Globus pallidus (tissue), 1 donor: ENCODE measurements at places on chromosomes 5 and 9.

GRCh38 chr5:170745481-170746071 lies 37.9 kb upstream of the GABRP start:
- no peak for DNase-seq

DNA sequence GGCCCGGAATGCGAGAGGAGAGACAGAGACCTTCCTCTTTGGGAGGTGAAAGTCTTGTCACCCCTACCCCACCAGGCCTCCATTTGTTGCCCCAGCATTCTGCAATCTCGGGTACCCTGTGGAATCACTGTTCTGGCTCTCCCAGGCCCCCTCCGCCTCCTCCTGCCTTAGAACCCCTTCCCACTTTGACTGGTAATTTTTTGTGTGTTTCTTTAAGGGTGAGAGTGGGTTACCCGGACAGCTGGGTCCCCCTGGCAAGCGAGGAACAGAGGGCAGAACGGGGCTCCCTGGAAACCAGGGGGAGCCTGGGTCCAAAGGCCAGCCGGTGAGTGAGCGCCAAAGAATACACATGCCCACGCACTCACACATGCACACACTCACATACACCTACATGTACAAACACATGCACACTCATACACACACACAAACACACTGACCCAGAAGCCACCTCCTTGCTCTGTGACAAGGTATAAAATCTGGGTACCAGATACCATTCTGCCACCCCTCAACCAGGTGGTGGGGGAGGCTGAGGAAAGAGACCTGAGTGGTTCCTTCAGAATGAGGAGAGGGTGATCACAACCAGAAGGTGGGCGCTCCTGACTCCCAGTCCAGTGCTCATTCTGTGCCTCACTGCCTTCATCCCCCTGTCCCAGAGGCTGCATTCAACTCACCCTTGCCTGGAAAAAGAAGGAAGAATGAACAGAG lies 30.9 kb upstream of the ORM1 start:
- no peak for DNase-seq

DNA sequence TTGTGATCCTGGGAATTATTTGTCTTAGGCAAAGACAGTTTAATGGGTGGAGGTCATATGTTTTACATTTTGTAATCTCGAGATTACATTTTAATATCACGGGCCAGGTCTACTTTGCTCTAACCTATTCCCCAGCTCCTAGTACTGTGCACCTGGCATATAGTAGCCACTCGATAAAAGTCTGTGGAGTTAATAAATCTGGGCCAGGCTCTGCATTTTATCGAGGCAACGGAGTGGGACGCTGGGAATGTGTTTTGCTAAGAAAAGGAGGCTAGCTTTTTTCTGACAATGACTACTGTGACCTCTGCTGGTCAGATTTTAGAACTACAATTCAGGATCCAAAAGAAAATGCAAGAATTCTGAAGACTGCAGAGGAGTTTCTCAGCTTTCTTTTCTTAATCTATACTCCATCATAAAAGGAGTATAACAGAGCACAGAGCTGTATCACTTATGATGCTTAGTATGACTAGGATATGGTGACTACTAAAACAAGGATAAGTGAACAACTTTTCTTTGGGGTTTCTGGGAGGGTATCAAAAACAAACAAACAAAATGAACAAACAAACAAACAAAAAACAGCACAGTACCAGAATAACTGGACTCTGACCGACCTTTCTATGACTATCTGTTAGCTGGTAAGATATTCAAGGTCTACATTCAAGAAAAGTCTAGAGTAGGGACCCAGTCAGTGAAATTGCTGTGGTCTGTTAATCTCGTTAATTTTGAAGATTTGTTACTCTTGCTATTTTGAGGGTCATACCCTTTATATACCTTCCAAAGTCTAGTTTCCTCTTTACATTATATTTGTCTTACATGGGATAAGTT lies 46.1 kb upstream of the CER1 start:
- DNase-seq: peak; percentile 47

GRCh38 chr5:154060606-154061005 lies 21.8 kb downstream of the MFAP3 start:
- DNase-seq: no peak

DNA sequence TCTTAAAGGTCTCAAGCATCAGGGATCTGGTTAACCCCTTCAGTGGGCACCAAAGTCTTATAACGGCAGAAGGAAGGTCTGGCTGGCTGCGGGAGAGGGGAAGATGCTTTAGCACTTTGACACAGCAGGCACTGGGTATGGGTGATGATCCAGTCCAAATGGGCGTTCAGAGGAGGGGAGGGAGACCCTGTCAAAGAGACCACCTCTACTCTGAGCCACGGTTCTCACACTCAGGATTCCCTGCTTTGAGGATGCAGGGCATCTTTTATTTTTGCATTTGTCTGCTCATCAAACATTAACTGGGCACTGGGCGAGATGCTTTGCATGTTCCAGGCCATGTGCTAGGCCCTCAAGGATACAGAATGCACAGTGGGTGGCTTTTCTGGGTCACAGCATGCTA lies 204.0 kb downstream of the DAB2IP start:
- no peak for DNase-seq

- no peak for DNase-seq
Observed at GRCh38 chr5:156351423-156351822, 24.5 kb downstream of the SGCD start.

DNA sequence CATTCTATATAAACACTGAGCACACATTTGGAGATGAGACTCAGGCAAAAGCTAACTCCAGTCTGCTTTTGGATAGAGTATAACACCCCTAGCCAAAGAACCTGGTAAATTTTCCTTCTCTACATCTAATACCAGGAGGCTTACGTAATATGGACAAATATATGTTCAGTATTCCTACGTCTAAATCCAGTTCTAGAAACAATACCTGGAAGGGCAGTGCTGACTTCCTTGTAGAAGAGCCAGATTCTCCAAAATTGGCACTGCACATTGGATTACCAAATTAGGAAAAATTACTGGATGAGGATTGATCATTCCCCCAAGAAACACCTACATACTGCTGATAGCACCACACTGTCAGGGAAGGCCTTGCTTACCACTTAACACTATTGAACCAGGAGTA lies 247.4 kb downstream of the SAXO1 start:
- no peak for DNase-seq

DNA sequence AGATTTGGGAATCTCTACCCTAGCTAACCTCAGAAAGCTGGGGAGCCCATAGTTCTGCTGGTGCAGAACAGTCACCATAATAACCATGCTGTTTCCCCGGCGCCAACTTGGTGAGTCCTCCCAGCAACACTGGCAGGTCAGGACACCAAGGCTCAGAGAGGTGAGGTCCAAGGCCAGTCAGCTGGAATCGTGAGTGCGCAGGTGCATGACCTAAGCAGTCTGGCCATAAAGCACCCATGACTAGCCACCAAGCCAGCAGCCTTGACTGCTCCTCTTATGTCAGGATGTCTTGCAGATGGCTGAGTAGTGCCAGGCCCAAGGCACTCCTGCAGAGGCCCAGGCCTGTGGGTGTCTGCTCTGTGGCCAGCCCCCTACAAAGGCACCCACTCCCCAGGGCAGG lies 2.6 kb downstream of the RNF44 start:
- no peak for DNase-seq

DNA sequence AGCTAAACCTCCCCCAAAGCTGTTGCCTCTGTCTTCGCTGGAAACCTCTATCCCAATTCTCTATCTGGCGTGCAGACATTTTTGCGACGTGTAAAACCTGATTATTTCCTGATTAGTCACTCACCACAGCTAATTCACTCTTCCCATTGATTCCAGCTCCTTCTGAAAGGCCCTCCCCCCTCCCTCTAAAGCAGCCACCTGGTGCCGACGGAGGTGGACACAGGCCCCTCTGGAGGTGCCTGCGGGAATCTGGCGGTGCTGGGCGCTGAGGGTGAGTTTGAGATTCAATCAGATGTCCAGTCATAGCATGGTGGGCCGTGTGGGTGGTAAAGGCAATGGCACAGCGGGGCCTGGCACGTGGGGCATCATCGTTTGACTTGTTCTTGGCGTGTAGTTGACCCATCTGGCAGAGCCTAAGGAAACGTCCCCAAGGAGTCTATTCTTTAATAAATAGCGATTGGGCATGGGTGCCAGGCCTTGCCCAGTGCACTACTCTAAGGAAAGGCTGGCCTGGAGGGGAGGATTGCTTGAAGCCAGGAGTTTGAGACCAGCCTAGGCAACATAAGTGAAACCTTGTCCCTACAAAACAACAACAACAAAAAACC lies 271.1 kb upstream of the MVB12B start:
- no peak for DNase-seq

GRCh38 chr9:137445930-137446431 lies 4.8 kb upstream of the ENTPD8 start:
- no peak for DNase-seq

GRCh38 chr5:93580927-93581445 lies at the start of gene NR2F1-AS1:
NR2F1-AS1 (minus strand) TSS chr5:93581219.
- DNase-seq: no peak

DNA sequence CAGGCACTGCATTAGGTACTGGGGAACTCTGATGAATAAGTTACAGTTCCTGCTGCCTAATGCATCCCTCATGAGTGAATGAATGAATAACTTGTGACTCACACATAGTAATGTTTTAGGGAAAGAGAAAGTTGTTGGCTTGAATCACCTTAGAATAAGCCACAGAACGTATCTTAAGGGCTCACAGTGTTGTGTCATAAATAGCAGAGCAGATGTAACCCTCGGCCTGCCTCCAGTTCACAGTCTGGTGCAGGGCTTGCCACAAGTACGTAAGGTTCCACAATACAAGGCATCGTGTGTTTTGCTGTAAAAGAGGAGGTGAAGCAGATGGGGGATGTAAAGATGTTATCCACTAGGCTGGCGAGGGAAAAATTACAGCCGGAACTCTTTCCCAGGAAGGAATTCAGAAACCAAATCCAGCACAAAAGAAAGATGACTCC lies 218.7 kb downstream of the TRPM3 start:
- no peak for DNase-seq

DNA sequence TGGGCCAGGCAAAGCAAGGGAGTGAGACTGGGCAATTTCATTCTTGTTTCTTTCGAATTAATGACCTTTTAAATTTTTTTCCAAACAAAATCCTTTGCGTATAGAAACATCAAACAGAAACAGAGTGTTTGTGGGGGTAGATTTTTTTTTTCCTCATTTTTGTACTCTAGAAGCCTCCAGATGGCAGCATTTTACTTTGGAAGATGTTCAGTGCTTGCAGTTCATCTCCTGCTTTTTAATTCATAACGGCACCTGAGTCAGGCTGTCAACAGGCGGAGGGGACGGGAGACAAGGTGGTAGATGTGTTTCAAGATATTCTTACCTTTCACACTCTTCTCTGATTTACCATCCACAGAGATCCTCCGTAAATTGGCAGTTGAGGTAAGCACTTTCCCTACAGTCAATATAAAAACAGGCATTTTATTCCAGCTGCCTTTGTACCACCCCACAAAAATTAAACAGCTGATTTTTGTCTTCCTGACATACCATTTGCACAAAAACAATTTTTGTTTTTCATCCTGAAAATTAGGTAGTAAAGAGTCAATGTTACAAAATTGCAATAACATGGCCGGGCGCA lies 99.5 kb upstream of the FBXL17 start:
- DNase-seq: peak; percentile 35

GRCh38 chr9:36029765-36030528 lies 6.8 kb upstream of the RECK start:
- DNase-seq: no peak

DNA sequence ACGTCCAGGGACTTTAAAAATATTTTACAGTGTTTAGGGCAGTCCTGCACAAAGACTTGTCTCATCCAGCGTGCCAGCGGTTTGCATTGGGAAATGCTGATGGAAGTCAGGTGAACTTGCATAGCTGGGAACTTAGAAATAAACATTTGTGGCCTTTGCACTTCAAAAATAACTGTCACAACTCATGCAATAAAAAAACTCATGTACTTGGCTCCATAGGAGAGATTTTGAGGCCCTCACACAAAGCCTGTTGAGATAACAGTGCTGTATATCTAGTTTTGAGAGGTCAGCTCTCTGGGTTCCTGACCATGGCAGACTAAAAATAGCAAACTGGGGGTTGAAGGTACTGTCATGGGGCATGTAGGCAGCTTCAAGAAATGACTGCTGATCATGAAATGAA lies 5.5 kb downstream of the COMMD10 start:
- DNase-seq: no peak

- DNase-seq: no peak
Observed at GRCh38 chr5:117299936-117300328, 725.3 kb upstream of the SEMA6A start.

DNA sequence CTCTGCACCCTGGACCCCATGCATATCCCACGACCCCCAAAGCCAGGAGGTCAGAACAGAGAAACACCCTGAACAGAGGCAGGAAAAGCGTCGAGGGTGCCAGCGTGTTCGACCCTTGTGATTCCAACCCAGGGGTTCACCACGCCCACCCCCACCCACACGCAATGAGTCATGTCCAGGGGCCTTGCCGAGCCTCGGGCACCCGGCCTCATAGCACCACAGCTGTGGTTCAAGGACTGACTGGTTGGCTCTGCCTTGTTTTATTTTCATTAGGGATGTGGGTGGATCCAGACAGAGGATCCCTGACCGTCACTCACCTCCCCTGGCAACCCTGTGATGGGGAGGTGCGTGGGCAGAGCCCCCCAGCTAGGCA lies 9.5 kb upstream of the QSOX2 start:
- no peak for DNase-seq

DNA sequence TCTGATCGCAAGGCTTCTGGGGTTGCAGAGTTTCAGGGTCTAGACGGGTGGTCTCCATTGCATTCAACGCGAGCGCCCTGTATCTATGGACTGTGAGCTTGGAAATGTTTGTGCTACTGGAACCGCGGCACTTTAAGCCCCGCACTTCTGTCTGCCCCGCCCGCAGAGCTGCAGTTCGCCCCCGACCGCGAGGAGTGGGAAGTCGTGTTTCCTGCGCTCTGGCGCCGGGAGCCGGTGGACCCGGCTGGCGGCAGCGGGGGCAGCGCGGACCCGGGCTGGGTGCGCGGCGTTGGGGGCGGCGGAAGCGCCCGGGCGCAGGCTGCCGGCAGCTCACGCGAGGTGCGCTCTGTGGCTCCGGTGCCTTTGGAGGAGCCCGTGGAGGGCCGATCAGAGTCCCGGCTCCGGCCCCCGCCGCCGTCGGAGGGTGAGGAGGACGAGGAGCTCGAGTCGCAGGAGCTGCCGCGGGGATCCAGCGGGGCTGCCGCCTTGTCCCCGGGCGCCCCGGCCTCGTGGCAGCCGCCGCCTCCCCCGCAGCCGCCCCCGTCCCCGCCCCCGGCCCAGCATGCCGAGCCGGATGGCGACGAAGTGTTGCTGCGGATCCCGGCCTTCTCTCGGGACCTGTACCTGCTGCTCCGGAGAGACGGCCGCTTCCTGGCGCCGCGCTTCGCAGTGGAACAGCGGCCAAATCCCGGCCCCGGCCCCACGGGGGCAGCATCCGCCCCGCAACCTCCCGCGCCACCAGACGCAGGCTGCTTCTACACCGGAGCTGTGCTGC lies 1.0 kb downstream of the ADAMTS19 start:
- DNase-seq: peak; percentile 18

DNA sequence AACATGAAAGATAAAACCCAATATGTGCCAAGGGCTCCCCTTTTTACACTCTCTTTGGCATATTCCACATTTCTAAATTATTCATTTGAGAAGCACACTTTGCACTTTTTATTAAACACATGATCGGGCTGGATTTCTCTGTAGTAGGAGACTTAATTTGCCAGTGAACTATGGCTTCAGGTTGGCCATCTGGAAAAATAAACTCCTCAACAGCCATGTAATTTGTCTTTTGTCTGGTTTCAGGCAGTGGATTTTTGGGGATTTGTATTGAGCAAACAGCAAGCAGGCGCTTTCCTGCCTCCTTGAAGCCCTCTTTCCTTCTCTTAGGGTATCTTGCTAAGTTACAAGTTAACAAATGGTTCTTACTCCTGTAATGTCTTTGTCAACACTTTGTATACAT lies 73.0 kb upstream of the DMRTA1 start:
- DNase-seq: no peak
